ENCODE measurements at places on chromosomes 16 and 17. TPM values are rescaled to one million over a fixed set of nuclear protein-coding genes. Genes with fewer than 3 reads are reported as not detected.

DNA sequence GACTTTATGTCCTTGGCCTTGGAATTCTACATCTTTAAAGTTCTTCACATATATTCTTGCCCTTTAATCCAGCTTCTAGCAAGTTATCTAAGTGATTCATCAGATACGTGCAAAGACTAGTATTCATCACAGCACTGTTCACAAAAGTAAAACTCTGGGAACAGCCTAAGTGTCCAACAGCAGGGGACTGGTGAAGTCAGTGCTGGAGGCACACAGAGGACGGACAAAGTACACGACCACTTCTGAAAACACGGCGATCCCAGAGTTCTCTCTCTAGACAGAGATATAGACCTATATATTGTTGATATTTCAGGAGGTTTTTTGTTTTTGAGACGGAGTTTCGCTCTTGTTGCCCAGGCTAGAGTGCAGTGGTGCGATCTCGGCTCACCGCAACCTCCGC, 12.8 kb downstream of the CTRB1 start:
- DNase-seq = no peak

The COQ9 gene
- total RNA-seq = 29.4 TPM

DNA sequence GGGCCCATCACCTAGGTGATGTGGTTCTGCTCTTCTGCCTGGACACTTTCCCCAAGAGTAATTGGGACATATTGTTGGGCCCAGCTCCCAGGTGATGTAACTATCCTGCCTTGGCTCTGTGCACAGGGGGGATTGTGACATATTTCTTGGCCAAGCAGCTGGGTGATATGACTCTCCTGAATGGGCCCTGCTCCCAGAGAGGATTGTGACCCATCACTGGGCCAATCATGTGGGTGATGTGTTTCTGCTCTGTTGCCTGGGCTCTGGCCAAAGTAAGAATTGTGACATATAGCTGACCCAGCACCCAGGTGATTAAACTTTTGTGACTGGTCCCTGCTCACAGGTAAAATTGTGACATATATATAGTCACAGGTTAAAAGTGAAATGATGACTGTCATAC, 1904.9 kb downstream of the TP53TG3F start:
- no peak for DNase-seq

The TLCD2 gene
- total RNA-seq = 1.8 TPM

DNA sequence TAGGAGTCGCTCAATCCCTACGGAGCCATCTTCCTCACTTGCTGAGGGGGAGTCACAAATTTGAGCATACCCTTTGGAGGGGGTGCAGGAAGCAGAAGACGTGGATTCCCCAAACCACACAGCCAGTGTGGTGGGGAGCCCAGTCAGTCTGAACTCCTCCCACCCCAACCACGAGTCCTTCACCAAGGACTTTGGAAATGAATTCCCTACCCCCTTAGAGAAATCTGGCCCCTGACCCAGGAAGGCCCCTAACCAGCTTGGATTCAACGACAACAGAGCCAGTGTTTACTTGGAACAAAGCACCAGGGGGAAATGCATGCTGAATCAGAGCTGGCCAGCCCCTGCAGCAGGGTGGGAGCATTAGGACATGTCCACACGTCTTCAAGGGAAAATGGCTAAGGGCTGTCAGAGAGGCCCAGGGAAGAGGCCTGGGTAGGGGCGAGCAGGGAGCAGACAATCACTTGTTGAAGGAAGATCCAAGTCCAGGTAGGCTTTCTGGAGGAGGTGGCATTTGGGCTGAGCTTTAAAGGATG, 5.5 kb upstream of the TMEM92 start:
- no peak for DNase-seq

GRCh38 chr16:89507214-89507833, 879 bp upstream of the SPG7 start:
- DNase-seq = no peak

DNA sequence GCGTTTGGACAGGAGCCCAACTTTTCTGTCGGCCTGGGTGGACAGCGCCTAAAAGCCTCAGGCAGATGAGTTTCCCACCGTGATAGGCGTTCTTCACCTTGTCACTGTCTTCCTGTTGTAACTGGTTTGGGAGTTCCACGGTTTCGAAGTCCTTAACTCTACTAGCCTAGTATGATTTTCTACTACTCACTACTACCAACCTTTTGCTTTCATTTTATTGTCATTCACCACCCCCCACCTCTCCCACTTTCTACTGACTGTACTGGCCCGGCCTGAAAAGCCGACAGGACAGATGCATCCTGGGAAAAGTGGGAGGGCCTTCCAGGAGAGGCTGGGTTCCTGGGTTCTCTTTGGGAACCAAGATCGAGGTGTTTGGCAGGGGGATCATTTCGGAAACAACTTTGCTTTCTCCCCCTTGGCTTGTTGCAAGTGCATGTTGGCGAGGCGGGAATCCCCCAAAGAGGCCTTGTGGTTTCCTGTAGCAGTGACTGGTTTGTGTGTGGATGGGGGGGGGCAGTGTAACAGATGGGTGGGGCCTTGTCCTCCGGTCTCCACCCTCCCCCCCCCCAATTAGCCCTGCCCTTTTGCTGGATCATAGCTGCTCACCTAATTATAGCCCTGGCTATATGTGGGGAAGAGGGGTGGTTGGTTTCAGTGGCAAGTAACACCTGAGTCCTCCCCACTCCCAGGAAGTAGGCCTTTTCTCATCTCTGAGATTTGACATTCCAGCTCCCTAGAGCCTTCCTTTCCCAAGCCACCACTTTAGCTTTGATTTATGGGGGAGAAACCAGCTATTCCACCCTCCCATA, 1.4 kb downstream of the EIF5A start:
- DNase-seq = peak; percentile 91

The CLEC18A gene
- total RNA-seq = 5.3 TPM

GRCh38 chr16:46801428-46802049, 29.4 kb downstream of the C16orf87 start:
- DNase-seq = no peak

DNA sequence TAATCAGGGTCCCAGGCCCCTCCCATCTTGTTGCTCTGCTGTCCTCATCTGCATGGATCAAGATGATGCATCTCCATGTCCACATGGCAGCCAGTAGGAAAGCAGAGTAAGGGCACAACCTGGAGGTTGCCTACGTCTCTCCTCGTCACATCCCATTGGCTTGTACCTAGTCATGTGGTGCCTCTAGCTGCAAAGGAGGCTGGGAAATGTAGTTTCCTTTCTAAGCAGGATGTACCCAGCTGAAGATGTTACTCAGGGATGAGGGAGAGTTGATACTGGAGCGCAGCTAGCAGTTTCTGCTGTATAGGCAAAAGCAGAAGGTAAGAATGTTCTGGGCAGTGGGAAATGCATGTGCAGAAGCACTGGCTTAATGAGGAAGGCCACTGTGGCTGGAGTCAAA, 20.8 kb downstream of the ABCC1 start:
- DNase-seq = no peak

- no peak for DNase-seq
These were observed at the start of gene IGF2BP1 for GRCh38 chr17:48997103-48997826. Gene IGF2BP1 (plus strand): TSS chr17:48997385. CDS start chr17:48997746, 361 bp downstream.

All from spleen (tissue), 13 donors.